ENCODE measurements at places on chromosomes 1 and 21.

DNA sequence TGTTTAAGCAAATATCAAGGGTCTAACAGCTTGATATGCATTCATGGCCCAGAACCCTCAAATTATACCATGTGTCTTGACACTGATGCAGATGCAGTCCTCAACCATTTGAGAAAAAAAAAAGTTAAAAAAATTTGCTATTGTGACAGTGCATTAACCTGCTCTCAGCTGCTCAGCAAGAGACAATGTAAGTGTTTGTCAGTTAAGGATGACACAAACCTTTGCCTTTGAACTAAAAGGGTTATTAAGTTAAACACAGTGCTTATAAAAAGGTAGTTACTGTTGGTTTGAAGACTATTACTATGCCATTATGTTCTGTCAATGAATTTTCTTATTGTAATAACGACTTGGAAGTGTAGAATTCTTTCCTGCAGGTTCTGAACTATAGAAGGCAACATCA lies 655.6 kb upstream of the NEGR1 start:
- DNase-seq, result no peak

DNA sequence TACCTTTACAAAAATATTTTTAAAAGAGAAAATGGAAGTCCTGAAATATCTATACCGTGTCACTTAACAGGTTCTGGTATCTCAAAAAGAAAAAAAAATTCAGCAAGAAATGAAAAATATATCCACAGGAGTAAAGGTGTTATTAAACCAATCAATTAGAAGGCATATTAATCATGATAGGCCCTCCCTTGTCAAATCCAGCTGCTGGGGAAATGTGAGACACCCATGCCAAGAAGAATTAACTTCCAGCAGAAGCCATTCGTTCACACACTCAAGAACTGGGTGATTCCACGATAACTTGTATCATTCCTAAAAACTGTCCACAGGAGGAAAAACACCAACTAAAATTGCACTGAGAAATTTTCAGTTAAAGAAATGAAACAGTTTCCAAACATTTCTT lies 57.6 kb downstream of the APP start:
- DNase-seq, result no peak

DNA sequence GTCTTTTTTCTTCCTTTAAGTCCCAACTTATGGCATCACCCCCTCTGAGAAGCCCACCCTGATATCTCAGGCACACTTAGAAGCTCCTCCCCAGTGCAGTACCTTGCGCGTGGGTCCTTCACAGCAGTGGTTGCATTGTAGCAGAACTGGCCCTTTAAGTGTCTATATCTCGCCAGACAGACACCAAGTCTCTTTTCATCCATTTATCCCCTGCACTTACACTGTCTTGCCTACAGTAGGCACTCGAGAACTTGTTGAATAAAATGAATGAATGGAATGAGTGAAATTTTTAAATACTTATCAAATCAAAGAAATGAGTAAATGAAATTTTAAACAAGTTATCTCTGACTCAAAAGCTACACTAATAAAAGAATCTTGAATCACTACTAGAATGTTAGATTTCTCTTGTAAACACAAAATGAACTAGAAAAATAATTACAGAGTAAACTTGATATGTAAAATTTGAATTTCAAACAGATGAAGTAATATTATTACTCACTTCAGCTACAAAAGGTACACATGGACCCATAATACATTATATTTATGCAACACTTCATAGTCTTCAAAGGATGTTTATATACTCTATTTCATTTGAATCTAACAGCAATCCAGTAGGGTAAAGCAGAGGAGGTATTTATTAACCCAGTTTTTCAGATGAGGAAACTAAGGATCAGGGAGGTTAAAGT lies 54.7 kb upstream of the MAN1A2 start:
- peak; percentile 30 for DNase-seq

- no peak for DNase-seq
These were observed 53.5 kb downstream of the LDLRAD2 start for GRCh38 chr1:21865609-21865942.

DNA sequence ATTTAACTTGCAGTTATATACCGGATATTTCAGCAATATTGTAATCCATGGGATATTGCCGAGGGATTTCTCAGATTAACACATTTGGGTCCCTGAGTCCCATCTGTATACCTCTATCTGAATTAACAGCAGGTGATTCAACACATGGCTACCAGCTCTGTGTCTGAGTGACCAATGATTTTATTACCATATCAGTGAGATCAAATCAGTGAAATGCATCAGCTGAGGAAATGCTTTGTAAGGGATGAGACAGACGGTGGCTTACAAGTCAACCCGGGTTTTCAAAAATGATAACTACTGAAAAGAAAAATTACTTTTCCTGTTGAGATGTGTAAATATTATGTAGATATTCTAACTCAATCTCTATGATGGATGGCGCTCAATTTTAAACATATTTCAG lies 504.1 kb upstream of the PKN2 start:
- peak; percentile 59 for DNase-seq

DNA sequence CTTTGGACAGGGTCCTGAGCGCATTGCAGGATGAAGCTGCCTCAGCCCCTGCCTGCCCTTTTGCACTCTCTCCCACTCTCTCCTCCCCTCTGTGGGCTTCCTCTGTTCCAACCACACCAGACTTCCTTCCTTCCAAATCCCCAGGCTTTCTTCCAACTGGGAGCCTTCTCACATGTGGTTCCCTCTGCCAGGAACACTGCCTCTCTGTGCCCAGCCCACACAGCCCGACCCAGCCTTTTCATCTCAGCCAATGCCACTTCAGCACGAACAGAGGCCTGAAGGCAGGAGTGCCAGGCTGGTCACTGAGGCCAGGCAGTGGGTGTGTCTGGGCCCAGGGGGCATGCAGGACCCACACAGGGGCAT lies 5.9 kb downstream of the SELENON start:
- DNase-seq, result no peak

- DNase-seq, result no peak
These were observed 2.5 kb upstream of the IGSF9 start for GRCh38 chr1:159947942-159948341.

DNA sequence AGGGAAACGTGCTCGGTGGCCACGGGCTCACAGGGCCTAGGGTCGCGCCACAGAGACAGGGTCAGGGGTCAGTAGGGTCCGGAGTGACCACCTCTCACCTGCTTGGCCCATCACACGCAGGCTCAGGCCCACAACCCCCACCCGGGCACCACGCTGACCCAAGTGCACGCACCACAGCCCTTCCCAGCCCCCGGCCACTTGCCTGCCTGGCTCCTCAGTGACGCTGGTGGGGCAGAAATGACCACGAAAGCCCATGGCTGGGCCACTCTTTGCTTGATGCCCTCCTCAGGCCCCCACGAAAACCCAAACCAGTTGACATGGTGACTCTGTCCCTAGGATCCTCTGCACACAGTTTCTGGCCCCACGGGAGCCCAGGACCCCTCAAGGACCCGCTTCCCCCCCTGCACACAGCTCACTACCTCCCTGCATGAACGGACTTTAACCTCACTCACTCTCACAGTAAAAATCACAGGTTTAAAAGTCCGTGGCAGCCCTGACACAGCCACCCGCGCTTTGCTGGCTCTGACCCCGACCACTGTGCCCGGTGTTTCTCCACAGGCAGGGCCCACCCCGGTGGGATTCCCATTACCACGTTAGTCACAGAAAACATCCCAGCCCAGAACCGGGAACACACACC lies 20.7 kb downstream of the NADK start:
- no peak for DNase-seq

DNA sequence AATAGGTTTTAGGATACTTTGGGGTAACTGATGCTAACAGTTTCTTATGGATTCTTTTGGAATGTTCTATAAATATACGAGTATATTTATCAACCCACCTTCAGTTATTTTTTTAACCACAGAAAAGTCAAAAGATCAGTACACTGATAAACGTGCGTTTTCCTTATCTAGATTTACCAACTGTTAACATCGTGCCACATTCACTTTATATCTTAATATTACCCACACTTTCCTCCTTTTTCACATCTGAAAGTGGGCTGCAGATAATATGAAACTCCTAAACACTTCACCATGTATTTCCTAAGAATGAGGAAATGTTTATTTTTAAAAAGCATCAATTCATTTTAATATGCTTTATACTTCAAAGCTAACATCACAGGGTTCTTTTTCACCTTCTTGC lies 7.7 kb downstream of the ATF6 start:
- DNase-seq, result no peak

- DNase-seq, result no peak
These were observed 724.6 kb upstream of the ADAMTS5 start for GRCh38 chr21:27691516-27691915.

GRCh38 chr1:234743791-234744611 lies 134.0 kb upstream of the IRF2BP2 start:
- DNase-seq, result peak; percentile 87

GRCh38 chr1:92515796-92516201 lies 29.1 kb upstream of the GFI1 start:
- no peak for DNase-seq

GRCh38 chr1:208288495-208288894 lies 44.3 kb upstream of the PLXNA2 start:
- no peak for DNase-seq

DNA sequence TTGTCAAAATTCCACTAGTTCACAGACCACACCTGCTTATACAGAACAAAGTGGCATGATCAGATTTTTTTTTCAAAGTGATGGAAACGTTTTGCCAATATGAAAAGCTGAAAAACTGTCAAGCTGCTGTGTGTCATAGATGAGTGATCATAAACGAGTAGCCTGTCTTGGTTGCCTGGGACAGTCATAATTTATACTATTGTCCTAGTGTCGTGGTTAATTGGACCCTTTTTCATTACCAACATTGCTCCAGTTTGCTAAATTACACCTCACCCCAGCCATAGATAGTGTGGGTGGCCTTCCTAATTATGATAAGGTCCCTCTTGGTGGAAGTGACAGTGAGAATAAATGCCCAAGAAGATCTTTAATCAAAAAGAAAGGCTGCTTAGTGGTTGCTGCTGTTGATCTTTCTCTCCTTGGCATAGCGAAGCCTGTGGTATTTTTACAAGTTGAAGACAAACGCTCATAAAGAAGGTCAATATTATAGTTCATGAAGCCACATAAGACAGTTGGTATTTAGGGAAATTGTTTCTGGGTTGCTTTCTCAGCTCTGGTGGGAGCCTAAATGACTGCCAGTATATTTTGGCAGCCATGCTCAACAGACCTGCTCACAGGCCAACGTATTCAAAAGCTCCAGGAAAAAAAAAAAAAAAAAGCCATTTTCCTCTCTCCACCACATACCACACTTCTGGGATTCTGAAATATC lies 478.1 kb downstream of the PLA2G4A start:
- no peak for DNase-seq

GRCh38 chr1:178493301-178493741 lies 3.4 kb downstream of the CLEC20A start:
- DNase-seq, result no peak

DNA sequence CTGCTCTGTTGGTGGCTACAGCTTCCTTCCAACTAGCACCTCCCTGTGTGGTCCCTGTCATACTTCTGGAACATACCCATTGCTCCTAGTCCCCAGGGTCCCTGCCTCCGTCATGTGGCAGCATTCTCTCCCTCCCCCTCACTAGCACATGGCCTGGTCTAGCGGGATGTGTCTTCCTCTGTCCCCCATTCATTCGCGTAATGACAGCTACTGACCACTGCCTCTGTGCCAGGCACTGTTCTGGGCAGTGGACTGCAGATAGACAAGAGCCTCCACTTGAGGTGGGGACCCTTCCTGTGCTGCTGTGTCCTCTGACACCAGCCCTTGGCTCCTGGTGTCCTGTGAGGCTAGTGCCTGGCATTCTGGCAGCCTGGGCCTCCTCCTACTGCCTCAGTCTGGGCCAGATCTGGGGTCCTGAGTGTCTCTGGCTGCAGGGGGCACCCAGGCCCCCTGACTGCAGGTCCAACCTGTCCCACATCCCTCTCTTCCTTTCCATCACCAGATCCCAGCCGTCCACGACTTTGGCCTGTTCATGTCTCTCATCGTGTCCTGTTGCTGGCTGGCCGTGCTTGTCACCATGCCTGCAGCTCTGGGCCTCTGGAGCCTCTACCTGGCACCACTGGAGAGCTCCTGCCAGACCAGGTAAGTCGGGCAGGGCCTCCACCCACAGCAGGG lies 38.1 kb downstream of the DISP3 start:
- no peak for DNase-seq

DNA sequence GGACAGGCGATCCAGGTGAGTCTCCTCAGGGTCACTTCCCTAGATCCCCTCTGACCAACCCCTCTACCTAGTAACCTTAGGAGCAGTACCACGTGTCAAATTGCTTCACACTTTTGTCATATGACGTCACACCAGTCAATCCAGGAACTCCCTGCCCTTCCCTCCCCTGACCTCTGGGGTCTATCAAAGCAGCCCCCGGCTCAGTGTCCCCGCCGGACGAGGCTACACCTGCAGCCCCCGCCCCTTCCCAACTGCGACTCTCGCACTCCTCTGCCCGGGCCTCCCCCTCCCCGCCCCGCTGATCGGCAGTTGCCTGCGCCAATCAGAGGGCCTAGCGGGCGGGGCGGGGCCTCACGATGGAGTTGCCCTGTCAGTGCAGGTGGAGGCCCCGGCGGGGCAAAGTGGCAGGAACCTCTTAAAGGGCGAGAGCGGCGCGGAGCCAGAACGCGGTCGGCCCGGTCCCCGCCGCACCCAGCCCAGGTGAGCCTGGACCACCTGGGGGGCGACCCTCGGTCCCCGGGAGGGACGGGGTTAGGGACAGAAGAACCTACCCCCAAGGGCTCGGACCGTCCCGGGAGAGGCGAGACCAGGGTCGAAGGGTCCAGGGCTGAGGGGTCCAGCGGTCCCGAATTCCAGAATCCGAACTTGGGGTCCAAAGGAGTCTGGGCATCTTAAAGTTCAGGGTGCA lies 27.5 kb upstream of the EPB41 start:
- peak; percentile 91 for DNase-seq

GRCh38 chr1:201318504-201319340 lies 35.4 kb downstream of the PKP1 start:
- DNase-seq, result no peak

Measured in NCI-H82 (cell line).